ENCODE measurements at places on chromosomes 7 and 10.

- no peak for DNase-seq
These were observed 457.6 kb downstream of the LRMDA start for GRCh38 chr10:75889051-75889450.

GRCh38 chr7:137985897-137986251, 16.0 kb downstream of the CREB3L2 start:
- DNase-seq = no peak

GRCh38 chr7:116978006-116978405, 24.7 kb downstream of the ST7 start:
- no peak for DNase-seq

GRCh38 chr7:8189625-8190024, 72.3 kb downstream of the ICA1 start:
- no peak for DNase-seq

DNA sequence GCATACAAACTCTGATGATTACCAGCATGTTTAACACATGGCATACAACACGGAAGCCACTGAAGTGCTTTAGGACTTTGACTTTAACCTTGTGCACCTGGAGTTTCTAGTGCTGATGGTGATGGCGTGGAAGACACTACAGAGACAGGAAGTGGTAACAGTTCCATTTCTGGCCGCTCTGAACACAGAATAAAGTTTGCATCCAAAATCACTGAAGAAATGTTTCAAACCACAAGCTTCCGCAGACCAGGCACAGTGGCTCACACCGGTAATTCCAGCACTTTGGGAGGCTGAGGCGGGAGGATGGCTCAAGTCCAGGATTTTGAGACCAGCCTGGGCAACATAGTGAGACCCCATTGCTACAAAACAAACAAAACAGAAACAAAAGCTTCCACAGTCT, 40.3 kb upstream of the TNPO3 start:
- no peak for DNase-seq

DNA sequence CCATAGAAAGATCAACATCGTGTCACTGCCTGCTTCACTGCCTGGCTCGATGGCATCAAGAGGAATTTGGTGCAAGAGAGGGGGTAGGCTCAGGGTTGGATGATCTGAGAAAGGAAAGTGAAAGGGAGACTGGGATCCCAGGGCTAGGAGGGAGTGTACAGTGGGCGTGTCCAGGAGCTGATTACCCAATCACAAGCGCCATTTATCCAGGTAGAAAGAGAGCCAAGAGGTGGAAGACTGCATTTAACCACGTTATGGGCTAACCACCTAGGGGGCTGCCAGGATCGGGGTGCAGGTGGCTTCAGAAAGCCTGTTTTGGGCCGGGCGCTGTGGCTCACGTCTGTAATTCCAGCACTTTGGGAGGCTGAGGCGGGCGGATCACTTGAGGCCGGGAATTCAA, 10.3 kb downstream of the PODXL start:
- peak; percentile 17 for DNase-seq

- no peak for DNase-seq
These were observed 21.5 kb upstream of the PDE1C start for GRCh38 chr7:32091608-32092210.

GRCh38 chr7:15239801-15240200, 322.0 kb downstream of the AGMO start:
- DNase-seq = no peak

DNA sequence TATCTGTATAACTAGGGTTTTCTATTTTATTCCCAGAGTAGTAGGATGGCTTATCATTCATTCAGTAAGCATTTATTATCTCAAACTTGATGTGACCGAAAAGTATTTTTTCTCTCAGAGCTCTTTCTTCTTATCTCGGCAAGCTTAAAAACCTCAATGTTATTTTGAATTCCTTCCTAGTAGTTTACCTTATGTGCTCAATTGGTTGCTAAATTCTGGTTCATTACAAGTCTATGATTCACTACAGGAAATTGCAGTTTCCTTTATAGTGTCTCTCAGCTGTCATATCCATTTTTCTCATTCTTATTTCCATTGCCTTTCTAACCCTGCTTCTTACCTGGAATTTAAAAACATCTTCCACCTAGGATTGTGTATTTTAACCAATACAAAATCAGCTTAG, 12.6 kb upstream of the ICA1 start:
- DNase-seq = peak; percentile 3

- DNase-seq = no peak
These were observed 6.9 kb upstream of the RGS10 start for GRCh38 chr10:119549247-119549999.

DNA sequence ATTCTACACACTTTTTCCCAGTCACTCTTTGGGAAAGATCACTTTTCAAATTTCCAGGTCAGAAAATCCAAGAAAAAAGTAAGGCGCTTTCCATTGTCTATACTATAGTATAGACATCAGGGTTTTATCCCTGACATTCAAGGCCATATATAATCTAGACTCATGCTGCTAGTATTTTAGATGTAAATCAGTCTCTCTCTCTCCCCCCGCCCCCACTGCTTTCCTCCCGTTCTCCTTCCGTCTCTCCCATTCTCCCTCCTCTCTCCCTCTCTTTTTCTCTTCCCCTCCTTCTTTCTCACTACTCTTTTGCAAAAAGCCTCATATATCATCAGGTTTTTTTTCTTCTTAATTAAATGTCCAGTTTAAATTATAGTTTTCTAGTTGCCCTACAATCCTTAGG, 154.8 kb downstream of the PHF14 start:
- no peak for DNase-seq

DNA sequence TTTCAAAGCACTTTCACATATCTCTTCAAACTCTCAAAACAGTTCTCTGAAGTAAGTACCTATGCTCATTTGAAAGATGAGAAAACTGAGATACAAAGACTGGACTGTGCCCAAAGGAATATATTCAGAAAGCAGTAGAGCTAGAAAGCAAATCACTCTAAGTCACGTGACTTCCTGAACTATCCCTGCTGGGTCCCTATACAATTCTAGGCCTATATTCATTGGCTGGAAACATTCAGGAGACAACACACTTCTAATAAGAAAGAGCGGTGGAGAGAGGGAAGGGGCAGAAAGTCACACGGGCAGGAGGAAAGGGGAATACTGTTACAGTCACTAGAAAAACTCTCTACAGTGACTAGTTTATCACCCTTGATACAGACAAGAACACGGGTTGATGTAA, 140.0 kb downstream of the CHCHD3 start:
- DNase-seq = no peak

DNA sequence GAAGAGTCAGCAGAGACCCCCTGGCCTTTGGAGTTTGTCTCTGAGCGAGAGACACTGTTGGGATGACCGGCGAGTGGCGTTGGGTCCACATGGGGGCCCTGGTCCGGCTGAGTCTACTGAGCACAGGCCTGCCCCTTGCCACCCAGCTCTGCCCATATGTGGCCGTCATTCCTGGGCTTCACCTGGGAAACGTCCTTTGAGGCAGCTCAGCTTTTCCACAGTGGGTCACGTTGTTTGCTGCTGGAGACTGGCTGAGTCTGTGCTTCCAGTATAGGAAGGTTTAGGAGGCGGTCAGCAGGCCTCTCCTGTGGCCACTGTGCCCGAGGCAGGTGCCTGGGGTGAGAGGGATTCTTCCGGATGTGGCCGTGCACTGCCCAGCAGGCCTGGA, 17.1 kb downstream of the ADAM8 start:
- DNase-seq = peak; percentile 13

DNA sequence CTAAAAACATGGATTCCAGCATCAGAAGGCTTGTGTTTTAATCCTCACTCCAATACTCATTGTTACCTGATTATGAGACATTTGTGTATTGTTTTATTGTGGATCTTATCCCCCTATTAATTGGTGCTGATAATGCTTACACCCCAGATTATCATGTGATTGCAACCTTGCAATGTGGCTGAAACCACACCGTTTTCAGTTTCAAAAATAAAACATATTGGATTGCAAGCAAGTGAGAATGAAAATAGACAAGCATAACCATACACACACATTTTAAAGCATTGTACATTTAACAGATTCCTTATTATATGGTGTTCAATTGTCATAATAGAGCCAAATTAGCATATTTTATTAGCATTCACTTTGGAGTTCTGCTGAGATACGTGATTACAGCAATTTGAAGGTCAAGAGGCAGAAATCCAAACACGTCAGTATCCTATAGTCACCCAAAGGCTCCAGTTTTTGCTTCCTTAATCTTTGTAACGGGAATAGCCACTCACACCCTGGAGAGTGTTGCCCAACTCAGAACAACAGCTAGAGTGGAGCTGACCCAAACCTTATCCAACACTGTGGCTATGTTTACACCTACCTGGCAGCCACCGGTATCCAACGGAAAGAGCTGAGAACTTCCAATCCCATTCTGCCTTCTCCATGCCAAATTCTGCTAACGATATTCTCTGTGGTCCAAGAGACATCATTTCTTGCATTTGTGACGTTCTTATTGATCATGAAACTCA, 317.1 kb upstream of the KLF6 start:
- DNase-seq = no peak

- no peak for DNase-seq
These were observed 229.6 kb upstream of the IGFBP3 start for GRCh38 chr7:46150721-46151120.

- no peak for DNase-seq
These were observed 1.3 kb upstream of the DDX56 start for GRCh38 chr7:44575054-44575453.

- DNase-seq = no peak
These were observed 226.2 kb downstream of the PTPRN2 start for GRCh38 chr7:158361326-158361946.

DNA sequence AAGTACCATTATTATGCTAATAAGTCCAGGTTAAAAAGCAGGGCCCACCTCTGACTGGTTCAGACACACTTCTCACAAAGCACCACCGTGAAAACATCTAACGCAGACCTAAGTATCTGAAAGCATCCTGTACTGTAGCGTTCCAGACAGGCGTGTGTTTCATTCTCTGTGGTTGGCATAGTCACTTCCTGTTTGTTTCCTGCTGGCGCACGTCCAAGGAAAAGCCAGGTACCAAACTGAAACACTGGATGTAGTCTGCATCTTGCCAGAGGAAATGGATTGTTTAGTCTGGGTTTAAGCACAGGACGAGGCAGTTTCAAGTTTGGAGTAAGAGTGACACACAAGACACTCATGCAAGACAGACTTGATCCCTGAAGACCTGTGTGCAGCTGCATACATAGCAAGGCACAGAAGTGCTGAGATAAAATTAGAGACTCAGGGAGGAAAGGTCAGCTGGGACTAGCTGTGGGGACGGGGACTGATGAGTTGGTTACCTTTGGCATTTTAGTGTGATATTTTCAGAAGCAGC, 23.3 kb downstream of the BPGM start:
- peak; percentile 88 for DNase-seq

- no peak for DNase-seq
These were observed 8.5 kb upstream of the CSTF2T start for GRCh38 chr10:51707821-51708424.

DNA sequence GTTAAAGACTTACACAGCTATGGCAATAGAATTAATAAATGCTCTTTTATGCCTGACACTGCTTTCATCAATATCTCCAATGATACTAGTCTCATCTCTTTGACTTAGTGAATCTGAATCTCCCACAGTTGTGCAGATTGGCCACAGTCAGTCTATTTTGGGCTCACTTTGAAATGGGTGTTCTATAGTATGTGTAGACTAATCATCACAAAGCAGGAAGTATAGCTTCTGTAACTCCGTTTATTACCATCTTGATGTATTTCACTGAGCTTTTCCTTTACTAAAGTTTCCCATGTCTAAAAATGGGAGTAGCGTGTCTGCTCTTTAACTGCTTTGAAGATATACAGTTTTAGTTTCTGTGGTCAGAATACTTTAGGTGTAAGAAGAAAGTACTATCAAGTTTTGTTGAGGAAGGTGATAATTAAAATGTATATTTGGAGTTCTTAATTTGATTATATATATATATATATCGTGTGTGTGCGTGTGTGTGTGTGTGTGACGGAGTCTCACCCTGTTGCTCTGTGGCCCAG, 70.1 kb downstream of the ST7 start:
- DNase-seq = no peak

DNA sequence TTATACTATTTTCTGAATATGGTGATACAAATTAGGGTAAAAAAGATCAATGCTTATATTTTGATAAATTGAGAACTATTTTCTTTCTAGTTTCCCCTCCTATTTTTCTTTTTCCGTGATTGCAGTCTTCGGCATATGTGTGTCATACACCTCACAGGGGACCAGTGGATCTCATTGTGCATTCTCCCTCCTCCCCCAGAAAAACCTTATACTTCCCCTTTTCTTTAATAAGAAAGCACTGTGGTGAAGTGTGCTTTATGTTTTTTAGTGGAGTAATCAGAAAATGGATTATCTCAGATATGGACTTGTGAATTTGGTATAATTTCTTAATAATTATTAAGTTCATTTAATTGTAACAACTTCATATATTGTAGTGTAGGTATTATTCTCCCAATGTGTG, 72.8 kb downstream of the BICC1 start:
- no peak for DNase-seq

DNA sequence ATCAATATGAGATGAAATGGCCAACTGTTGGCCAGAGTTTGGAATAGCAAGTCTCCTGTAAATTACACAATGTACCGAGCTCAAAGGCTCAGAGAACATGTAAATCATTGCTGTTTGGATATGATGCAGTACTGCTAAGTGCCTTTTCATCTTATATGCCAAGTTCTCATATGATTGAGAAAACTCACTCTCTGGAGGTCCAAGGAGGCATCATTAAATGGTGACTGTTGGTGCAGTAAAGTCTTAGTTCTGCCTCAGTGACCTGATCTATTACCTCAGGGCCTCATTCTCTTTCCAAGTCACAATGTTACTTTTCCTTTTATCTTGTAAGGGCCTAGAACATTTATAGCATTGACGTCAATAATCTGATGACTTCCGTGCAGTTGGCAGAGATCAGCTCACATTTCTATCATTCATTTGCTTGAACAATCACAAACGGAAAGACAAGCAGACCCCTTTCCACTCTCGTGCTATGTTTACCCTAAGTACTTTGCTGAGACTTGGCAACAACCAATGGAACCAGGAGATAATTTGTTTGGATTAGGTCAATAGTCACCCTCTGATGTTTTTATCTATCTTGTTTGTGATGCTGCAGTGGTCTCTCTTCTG, 32.6 kb upstream of the PDK4 start:
- peak; percentile 87 for DNase-seq

DNA sequence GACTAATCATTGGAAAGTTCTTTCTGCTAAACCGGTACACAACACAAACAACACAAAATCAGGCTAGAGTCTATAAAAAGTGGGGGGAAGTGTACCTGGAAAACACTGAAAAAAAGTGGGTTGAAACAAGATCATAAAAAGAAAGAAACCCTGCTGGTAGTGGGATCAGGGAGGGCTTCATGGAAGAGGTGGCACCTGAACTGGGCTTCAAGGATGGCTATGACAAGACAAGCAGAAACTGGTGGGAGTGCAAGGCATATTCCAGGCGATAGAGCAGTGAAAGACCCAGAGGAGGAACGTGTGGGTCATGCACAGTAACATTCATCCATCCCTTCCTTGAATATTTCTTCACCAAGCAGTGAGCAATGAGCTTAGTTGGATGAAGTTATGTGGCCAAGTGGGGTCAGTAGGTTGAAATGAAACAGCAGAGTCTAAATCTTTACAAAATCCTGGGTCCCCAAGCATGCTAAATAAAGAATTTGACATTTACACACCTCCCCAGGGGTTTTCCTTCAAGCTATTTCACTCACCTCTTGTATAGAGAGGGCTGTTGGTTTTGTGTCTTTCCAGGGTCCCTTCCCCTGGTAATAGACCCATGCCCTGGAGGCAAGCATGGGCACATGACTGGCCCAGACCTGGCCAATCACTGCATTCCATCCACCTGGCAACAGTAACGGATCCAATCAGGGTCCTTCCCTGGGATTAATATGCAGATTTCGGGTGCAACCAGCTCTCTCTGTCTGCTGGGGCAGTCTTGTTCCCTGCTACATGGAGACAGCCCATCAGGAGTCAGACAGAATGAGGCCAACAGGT, 38.2 kb downstream of the SPOCK2 start:
- peak; percentile 54 for DNase-seq

- no peak for DNase-seq
These were observed 9.0 kb downstream of the ELMO1 start for GRCh38 chr7:37439653-37440026.
